Iris pigment epithelial cell (primary cell): ENCODE measurements at places on chromosomes 11 and 22.

GRCh38 chr11:88704485-88704884 is 361.3 kb downstream of the GRM5 start:
- peak; percentile 2 for DNase-seq

DNA sequence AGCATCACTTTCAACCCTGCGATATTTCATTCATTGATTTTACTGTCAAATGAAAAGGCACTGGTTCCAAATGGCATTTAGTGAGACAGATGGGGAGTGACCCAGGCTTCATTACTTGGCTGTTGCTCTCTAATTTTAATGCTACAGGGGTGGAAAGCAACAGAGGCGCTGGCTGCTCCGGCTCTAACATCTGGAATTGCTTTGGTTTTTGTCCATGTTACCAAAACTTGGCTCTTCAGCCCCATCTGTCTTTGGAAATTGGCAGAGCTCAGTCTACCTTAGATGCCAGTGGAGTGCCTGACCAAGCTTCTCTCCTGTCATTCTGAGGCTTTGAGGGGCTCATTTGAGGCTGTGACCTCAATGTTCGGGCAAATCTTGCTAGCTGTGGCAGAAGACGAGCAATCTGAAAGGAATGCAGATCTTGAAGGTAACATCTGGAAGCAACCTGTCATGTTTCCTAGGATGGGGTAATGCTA is 409.5 kb upstream of the SYN3 start:
- DNase-seq, result no peak

- DNase-seq, result no peak
Measured at GRCh38 chr22:19786959-19787848, 26.6 kb downstream of the TBX1 start.

DNA sequence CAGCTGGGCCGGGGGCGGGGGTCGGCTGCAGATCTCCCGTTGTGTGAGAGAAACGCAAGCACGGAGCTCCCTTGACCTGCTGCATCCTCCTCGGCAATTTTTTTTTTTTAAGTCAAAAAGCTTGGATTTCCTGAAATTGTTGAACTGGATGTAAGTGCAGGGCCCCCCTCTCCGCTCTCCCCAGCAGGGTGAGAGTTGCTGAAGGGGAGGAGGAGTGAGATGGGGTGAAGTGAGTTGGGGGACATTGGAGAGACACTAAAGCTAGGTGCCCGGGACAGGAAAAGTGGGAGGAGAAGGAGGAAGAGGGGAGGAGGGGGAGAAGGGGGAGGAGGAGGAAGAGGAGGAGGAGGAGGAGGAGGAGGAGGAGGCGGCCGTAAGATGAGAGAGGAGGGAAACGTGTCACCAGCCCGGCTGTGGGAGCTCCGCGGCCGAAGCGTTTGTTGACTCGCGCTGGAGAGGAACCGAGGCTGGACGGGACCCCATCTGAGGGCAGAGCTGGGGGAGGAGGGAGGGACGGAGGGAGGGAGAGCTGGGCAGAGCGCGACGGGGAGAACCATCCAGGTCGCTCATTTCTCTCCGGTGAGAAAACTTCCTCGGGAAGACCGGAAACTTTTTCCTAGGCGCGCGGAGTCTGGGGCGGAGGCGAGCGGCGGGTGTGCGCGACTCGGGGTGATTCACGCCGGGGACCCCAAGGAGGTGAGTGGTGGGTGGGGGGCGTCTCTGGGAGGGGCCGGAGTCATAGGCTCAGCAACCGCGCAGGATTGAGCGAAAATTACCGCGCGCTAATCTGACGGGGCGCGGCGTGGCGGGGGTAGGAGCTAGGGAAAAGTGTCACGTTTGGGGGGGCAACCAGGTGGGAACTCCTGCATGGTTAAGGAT is 80.2 kb downstream of the PRR5L start:
- DNase-seq, result peak; percentile 55

DNA sequence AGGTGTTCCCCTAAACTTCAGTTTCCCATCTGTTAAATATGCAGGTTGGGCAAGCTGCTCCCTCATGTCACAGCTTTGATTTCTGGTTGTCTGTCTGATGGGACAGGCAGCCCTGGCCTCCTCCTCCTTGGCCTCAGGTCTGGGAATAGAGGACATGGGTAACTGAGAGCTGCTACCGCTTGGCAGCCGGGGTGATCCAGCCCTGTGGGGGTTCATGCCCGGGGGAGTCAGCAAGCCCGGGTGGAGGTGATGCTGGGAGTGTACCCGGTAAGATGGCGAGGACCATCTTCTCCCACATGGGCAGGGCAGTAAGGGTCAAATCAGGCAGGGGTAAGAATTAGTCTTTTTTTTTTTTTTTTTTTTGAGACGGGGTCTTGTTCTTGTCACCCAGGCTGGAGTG is 845.0 kb downstream of the TBC1D22A start:
- no peak for DNase-seq

DNA sequence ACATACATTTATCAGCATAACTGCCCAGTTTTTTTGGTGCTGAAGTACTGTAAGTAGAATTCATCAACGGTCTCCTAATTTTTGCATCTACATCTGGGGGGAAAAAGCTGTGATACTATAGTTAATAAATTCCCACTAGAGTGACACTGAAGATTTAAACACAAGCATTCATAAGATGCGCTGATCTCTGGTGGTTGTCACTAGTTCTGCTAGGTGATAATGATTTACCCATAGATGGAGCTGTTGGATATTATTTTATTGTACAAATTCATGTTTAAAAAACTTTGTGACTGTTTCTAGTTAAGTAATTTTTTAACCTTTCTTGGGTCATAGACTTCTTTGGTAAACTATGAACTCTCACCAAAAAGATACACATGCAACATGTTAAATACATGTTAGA is 106.6 kb downstream of the EMSY start:
- no peak for DNase-seq

- no peak for DNase-seq
Measured at GRCh38 chr11:105618343-105618955, 8.6 kb downstream of the GRIA4 start.

DNA sequence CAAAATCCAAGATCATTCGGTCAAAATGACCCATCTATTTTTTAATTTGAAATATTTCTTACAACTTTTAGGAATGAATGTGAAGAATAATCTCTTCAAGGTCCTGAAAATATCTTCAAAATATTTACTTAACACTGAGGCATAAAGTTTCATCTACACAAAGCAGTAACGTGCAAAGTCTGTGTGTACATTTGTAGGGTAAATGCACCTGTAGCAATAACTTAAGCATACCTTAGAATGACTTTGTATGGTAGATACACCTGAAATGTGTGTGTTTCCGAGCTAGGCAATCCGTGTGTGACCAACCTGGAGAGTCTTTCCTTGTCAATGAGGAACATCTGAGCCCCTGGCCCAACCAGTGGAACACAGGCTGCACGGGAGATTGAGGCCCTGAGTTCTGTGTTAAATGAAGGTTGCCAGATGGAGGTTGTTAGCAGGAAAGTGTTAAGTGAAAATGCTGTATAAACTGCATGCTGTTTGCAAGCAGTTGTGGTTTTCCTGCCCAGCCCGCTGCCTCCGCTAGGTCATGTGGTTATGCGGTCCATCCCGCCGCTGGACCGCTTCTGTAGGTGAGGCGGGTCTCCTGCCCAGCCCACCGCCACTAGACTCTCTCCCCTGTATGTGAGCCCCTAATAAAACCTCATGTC is 7.6 kb upstream of the CTR9 start:
- DNase-seq, result no peak

- DNase-seq, result no peak
Measured at GRCh38 chr11:116396331-116396730, 376.5 kb downstream of the BUD13 start.

DNA sequence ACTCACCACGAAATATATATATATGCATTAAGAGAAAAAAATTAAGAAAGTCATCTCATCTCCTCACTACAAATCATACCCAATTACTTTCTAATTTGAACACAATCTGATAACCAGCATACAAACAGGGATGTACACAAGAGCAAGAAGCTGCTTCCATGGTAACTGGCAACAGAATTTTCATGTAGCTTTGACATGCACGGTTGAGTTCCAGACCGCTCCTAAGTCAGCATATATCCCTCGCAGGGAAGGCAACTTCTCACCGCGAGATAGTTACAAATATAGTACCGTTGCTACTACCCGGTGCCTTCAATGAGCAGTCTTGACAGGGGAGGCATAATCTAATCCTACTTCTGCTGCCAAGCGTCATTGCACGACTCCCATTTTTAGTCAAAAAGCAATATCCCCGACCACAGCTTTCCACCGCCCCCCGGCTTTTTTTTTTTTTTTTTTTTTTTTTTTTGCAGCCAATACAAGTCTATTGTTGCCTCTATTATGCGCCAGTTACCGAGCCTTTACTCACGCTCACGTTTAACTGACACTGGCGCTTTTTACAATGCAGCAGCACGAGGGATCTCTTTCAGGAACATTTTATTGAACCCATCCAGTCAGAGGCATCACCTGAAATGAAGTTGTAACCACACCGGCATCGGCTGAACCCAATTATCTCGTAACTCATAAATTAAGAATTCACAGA is 2.2 kb downstream of the CADM1 start:
- no peak for DNase-seq

- DNase-seq, result no peak
Measured at GRCh38 chr11:405323-405953, 9.4 kb downstream of the SIGIRR start.

DNA sequence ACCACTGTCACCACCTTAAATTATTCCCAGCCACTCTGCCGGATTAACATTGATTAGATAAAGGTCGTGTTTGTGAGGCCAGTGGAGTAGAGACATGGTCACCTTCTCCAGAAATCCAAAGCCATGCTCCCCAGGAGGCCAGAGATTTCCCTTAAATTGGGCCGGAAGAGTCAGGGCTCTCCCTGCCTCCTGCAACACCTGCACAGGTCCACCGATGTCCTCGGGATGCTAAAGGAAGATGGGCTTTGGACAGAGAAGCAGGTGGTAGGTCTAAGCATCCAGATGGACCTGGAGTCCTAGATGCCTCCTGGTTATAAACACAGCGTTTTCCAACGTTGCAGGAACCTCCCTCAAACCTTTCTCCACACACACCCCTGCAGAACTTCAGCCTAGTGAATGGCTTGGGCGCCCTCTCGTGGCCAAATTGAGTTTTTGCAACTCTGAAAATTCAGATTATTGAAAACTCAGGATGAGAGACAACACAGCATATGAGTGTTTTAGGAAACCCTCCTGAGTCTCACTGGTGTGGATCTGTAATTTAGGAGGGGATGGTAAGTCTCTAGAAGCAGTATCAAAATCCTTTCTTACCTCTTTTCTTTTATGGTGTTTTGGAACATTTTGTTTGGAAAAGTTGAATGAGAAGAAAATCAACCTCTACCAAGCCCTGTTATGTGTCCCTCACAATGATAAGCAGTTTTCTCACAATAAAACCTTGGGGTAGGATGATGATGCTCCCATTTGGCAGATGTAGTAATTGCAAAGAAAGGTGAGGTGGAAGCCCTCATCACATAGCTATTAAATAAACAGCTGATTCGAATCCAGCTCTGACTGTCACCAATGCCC is 109.6 kb downstream of the RRAS2 start:
- peak; percentile 45 for DNase-seq

GRCh38 chr11:93031386-93031785 is 61.9 kb downstream of the MTNR1B start:
- DNase-seq, result peak; percentile 92

DNA sequence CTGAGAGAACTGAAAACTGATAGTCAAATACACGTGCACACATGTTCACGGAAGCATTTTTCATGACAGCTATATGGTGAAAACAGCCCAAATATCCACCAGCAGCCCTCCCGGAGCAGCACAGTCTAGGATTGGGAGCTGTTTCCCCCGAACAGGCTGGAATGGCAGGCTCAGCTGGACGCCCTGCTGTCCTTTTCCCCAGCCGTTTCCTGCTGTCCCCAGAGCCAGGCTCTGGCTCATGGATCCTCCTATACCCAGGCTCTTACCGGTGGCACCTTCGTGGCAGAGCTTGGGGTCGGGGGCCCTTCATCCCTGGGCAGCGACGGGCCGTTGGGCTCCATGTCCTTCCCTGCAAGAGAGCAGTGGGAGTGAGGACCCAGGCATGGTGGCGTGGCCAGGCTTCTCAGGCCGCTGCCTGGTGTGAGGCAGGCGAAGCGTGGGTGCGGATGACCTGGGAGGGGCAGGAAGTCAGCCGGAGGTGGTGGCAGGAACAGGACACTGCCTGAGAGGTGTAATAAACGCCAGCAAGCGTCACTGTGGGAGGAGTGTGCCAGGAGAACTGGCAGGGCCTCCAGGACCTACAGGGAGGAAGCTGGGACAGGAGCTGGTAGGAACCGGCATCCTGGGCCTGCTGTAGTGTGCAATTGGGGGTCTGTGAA is 38.8 kb downstream of the OSBPL5 start:
- DNase-seq, result no peak

- DNase-seq, result no peak
Measured at GRCh38 chr11:23100726-23101125, 240.5 kb upstream of the CCDC179 start.

GRCh38 chr11:92224054-92224406 is 588 bp upstream of the FAT3 start:
- no peak for DNase-seq

DNA sequence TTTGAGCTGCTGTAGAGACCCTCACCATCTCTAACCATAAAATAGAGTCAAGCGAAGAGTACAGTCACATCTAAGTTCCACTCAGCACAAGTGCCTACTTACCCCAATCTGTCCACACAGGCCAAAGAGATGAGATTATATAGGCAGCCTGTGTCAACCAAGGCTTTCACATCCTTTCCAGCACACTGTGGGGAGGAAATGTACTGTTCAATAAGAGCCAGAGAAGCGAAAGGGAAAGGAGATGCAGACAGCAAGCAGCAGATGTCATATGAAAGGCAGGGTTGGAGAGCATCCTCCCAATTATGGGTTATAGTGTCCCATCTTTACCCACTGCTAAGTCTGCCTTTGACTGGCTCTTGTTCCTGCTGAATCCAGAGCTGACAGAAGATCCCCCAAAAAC is 16.4 kb downstream of the NRIP3 start:
- no peak for DNase-seq

GRCh38 chr22:33984656-33985285 is 64.5 kb upstream of the LARGE1 start:
- DNase-seq, result no peak

GRCh38 chr22:36480941-36481392 is 473 bp downstream of the TXN2 start:
- no peak for DNase-seq

DNA sequence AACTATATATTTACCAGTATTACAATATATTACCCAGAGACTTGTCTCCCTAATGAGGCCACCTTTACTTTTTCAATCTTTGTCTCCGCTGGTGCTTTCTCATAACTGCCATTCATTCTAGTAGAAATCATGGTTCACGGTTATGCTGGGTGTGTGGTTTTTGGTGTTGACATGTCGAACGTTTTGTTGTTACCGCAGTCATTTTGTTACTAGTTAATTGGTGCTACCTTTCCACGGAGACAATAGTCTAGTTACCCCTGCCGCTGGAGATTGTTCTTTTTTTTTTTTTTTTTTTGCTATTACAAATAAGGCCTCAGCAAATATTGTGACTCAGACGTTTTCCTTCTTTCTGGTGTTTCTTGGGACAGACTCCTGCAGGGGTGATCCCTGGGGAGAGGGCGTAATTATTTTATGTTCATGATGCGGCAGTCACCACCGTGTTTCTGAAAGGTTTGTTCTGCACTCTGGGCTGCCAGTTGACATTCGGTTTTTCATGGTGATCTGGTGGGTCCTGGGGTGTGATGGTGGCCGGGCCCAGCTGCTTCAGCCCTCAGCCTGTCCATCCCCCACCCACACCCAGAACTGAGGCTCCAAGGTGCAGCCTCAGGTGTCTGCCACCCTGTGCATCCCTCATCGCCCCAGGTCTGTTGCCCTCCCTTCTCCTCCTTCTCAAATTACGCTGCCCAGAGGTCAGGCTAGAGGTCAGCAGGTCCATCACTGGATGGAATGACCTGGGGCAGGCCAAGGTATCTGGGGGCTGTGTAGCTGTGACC is 28.6 kb downstream of the LRP5 start:
- DNase-seq, result no peak
